ENCODE measurements at places on chromosomes 3 and 15.

DNA sequence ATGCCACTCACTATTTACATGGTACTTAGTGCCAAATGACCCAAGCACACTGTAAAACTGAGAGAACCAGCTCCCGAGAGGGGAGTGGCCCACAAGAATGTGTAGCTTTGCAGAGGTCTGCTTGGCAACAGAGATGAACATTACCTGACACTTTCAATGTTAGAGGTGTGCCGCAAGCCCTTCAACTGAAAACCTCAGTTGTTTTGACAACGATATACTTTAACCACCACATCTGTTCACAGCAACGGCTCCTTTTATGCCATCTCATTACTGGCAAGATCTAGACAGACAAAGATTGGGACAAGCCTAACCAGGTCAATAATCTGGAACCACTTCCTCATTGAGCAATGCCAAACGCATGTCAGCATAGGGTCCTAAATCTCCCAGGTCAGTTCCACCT, 23.7 kb downstream of the NEK10 start:
- DNase-seq: no peak

GRCh38 chr3:173753593-173753992, 356.0 kb downstream of the NLGN1 start:
- DNase-seq: no peak

DNA sequence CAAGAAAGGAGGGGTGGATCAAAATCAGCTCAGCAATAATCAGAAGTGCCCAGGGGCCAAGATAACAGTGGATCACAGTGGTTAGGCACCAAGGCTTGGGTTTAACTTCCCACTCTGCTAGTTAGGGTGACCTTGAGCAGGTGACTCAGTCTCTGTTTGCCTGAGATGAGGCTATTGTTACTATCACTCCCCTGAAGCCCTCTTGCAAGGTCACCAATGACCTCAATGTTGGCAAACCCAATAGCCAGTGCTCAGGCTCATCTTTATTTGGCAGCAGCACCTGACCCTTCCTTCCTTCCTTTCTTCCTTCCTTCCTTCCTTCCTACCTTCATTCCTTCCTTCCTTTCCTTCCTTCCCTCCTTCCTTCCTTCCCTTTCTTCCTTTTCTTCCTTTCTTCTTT, 102.4 kb upstream of the HACD2 start:
- DNase-seq: no peak

DNA sequence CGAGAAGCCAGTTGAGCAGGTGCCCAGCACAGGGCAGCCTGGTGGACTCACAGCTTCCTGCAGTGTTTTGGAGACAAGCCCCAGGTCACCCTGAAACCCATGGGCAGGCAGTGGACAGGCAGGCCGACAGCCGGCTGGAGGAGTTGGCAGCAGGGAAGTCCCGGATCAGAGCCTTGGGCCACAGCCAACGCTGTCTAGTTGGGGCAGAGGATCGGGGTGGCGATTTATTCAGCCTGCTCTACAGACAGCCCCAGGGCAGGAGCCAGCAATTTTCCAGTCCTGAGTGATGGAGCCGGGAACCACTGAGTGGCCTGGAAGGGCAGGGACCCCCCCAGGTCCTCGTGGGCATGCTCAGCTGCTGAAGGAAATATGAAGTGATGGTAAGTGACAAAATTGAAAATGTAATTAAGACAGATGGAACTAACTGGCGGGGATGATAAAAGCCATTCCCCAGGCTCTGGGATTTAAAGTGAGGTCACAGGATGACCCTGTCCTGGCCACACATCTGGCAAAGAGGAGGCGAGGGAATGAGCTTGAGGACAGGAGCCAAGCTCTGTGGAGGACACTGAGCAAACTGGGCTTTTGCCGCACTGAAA, 34.4 kb upstream of the TBC1D21 start:
- DNase-seq: no peak

DNA sequence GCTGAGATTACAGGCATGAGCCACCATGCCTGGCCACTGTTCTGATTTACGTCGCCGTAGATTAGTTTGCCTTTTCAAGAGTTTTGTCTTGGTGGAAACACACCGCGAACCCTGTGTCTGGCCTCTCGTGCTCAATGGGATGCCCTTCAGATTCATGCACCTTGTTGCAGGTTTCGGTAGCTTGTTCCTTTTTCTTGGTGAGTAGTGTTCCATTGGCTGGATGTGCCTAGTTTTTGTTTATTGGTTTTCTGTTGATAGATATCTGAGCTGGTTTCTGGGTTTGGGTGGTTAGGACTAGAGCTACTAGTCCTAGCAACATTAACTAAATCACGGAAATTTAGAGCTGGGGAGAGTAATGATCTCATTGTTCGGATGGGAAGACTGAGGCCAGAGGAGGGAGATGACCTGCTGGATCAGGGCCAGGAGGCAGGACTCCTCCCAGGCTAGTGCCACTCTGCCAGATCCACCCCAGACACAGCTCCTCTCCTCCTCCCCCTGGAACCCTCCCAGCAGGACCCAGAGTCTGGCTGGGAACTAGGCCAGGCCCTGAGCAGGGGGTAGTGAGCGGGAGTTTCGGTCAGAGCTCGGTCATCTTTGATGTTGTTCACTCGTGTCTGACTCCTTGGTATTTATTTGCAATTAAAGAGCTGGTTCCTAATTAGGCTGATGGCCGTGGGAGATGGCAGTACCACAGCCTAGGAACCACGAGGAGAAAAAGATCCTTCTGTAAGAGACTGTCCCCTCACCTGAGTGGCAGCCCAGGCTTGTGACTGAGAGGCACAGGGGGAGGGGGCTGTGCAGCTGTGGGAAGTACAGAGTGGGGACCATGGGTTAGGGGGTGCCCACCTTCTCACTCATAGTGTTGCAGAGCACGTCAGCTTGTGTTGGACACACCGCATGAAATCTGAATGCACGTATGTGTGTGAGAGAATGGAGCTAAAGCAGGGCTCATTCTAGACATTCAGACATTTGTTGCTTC, 73.4 kb downstream of the SMAD6 start:
- DNase-seq: no peak

Data from MM.1S (cell line).